ENCODE measurements at places on chromosomes 16 and 17.

GRCh38 chr16:78081341-78081740 lies 18.1 kb upstream of the WWOX start:
- no peak for DNase-seq

DNA sequence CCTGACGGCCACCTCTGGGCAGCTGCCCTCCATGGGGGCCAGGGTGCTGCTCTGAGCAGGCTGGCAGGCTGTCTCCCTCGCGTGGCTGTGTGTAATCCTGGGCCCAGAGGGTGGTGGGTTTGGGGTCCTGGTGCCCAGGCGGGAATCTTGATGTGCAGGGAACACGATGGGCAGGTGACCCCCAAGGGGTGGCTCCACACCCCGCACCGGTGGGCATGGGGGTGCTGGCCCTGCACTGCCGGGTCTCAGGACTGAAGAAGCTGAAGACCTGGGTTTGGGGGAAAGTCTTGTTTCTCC lies 8.6 kb downstream of the CHMP6 start:
- DNase-seq = no peak

GRCh38 chr17:64120159-64120810 lies 9.7 kb downstream of the ERN1 start:
- no peak for DNase-seq

DNA sequence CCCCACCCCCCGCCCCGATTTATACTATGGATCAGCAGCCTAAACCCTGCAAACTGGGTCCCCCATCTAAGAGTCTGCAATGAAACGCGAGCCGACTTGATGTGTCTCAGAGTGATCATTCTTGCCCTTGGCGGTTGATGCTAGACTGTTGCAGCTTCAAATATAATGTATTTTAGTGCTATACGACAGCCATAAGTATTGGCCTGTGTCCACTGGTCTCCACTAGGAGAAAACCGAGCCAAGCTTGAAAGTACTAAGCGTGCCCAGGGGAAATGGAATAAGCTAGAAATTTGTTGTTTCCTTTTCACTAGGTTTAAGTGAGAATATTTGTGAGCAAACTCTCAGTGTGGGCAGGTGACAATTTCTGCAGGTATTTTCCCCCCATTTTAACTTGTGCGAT lies 711.2 kb downstream of the MAF start:
- no peak for DNase-seq

- DNase-seq = no peak
These were observed 332.7 kb upstream of the HSBP1 start for GRCh38 chr16:83475108-83475507.

DNA sequence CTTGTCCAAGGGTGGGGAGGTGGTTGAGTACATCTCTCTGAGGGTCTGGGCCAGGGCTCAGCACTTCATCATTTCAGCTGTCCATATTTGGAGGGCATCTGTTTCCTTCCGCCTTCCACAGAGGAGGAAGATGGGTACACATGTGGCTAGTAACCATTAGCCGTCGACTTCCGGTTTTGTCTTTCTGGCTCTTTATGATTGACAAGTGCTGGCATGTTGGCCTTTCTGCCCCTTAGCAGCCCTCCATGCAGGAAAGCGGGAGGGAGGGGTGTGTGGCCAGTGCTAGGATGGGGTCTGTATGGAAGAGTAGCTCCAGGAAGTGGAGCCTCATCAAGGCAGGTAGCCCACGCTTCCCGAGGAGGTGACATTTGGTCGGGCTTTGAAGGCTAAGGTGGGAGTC lies 69.6 kb downstream of the RAI1 start:
- no peak for DNase-seq

- DNase-seq = peak; percentile 73
These were observed 139.5 kb downstream of the BCAS3 start for GRCh38 chr17:60817192-60817591.

GRCh38 chr17:75308732-75309629 lies 19.7 kb upstream of the SLC25A19 start:
- no peak for DNase-seq

DNA sequence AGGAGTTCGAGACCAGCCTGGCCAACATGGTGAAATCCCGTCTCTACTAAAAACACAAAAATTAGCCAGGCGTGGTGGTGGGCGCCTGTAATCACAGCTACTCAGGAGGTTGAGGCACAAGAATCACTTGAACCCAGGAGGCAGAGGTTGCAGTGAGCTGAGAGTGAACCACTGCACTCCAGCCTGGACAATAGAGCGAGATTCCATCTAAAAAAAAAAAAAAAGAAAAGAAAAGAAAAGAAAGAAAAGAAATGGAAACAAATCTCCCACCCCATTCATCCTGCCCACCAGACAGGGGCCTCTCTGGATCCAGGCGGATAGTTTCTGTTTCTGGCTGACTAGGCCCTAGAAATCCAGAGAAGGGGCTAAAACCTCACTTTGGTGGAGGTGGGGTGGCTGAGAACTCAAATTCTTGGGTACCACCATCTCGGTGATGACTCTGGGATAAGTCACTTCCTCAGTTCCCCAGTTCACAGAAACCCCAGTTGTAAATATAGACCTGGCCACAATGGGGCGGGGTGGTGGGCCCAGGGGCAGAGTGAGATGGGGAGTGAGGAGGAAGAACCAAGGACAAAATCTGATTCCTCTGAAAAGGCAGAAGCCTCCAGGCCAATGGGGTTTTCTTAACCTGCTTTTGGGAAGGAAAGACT lies 22.2 kb downstream of the SOCS1 start:
- no peak for DNase-seq

DNA sequence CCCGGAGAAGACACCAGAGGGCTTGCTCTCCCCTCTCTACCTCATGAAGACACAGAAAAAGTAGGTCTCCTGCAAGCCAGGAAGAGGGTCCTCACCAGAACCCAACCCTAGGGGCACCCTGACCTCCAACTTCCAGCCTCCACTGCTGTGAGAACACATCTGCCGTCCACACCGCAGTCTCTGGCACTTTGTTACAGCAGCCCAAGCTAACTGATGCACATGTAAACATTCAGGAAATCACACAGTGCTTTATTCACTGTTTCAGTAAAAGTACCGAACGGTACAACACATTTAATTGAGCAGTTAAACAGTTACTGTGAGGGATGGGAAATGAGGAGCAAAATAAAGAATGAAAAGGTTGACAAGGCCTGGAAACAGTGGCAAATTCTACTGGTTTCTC lies 18.3 kb downstream of the FANCA start:
- no peak for DNase-seq

DNA sequence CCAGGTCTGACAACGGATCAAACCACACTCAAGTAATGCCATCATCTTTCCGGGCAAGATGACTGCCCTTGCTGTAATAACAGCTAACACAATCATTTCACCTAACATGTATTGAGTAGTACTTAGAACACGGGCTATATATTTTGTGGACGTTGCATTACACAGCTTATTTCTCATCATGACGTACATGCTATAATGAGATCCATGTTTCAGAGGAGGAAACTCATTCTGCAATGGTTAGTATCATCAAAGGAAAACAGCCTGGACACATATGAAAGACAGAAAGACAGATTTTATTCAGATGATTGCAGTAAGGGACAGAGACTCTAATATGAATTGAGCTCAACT lies 446.7 kb downstream of the HS3ST3B1 start:
- DNase-seq = no peak

DNA sequence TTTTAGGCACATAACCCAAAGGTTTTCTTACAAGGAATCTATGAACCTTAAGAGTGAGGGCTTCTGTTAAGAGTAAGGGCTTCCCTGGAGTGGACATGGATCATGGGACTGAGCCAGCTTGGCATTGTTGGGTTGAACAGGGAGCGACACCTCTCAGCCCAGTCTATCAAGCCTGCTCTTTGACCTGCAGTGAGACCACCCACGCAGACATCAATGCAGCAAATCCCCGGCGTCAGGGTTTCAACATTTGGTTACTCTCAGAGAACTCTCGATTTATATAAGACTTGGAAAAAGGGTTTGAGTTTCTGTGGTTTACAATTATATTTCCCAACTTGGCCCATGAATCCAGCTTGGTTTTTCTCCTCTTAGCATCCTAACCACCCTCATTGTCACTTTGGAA lies 299.9 kb downstream of the WWOX start:
- no peak for DNase-seq

DNA sequence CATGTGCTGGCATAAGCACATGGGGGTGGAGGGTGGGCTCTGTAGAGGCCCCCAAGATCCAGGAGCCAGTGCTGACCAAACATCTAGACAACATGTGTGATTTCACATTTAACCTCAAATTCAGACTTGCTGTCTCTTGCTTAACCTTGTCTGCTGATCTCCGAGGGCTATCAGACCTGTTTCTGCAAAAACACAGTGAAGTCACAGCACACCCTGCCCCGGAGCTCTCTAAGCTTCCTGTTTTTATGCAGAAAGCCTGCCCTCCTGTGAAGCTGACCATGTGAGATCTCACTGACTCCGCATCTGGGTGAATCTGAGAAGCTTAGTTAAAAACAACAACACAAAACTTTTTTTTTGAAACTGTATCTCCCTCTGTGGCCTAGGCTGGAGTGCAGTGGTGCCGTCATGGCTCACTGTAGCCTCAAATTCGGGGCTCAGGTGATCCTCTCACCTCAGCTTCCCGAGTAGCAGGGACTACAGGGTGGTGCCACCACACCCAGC lies 6.6 kb upstream of the DPEP2 start:
- no peak for DNase-seq

GRCh38 chr16:11478431-11479119 lies 108.1 kb downstream of the LITAF start:
- no peak for DNase-seq

DNA sequence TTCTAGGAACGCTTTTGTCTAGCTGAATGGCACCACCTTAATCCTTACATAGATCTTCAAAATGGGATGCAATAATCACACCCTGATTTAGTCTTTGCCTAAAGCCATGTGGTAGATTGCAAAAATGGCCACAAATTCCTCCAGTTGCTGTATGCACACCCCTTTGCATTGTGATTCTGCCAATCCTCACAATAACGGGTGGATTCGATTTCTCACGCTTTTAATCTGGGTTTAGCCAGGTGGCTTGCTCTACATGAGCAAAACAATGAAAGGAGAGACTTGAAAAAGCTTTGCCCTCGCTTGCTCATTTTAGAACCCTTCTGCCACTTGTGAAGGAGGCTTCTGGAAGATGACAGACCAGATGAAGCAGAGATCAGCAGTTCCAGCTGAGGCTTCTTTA lies 50.3 kb upstream of the B4GALNT2 start:
- no peak for DNase-seq

GRCh38 chr16:1705688-1706385 lies at the start of gene MAPK8IP3:
Gene MAPK8IP3, plus strand, starts transcription at chr16:1706195. Its CDS starts 145 bp downstream, at chr16:1706340.
- DNase-seq = peak; percentile 35

- no peak for DNase-seq
These were observed 45.7 kb downstream of the OMG start for GRCh38 chr17:31251105-31251969.

DNA sequence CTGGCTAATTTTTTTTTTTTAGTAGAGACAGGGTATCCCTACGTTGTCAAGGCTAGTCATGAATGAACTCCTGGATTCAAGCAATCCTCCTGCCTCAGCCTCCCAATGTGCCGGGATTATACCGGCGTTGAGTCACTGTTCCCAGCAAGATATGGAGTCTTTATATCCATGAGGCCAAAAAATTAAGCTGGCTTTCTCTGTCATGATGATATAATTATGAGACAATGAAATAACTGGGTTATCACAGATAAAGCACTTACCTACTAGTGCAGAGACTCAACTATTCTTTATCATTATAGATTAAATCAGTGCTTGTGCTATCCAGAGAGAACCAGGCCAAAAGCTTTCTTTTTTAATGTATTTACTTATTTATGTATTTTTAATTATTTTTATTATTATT lies 36.2 kb downstream of the SMG6 start:
- no peak for DNase-seq

DNA sequence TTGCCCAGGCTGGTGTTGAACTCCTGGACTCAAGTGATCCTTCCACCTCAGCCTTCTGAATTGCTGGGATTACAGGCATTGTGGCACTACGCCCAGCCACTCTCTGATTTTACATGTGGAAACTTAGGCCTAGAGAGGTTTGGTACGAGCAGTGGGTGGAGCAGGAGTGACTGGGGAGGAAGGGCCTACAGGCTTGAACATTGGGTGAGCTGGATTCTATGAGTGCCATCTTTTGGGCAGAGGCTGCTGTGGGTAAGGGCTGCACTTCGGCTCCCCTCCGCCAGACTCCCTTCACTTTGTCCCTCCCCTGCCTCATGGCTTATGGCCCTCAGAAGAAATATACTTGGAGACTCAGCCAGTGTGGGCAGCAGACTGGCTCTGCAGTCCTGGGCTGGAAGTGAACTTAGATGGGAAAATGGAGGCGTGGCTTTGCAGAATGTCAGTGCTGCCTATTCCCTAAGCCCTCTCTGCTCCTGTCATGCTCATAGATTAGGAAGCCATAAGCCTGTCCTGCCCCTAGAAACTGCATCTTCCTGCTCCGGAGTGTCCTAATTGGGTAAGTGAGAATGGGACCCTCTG lies 9.5 kb upstream of the MRC2 start:
- no peak for DNase-seq

DNA sequence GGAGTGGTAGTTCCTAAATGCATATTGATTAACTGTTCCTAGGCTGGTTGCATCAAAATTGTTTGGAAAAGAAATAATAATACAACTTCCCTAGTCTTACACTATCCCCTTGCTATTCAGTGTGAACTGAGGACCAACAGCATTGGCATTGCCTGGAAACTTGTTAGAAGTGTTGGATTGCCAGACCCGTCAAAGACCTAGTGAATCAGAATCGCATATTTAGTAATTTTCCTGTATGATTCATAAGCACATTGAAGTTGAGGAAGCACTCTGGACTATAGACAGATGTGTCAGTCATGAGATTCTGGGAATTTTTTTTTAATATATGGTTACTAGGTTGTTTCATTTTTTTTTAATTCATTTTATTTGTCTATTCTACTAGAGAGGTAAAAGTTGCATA lies 34.7 kb upstream of the KCNJ16 start:
- peak; percentile 22 for DNase-seq

- no peak for DNase-seq
These were observed 78.9 kb downstream of the TMC6 start for GRCh38 chr17:78049609-78050008.

DNA sequence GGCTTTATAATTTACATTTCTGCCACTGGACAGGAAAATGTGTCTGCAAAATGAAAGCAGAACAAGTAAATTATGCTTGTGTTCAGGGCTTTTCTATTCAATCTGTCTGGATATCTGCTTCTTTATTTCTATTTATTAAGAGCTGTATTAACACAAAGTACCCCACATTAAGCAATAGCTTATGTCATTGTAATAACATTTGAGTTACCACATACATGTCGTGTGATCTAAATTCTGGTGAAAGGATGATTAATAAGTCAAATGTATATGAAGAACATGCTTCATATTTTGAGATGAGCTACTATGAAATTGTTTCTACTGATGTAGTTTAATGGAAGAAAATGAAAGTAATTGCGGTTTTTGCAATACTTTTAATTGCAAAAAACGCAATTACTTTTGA lies 238.2 kb downstream of the KCNJ2 start:
- DNase-seq = no peak

DNA sequence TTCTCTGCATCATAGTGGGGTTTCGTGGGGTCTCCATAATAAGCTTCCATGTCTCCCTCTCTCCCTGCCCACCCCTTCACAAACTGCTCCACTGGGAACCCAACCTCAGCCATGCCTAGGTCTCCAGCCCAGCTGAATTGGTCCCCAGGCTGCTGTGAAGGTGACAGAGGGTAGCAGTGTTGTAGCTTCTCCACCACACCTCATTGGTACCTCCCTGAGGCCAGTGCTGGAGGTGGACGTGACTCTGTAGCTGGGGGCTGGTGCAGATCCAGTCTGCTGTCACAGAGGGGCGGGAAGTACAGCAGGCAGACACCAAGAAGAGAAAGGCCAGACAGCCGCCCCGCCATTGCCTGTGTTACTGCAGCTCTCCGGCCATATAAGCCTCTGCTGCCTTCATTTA lies 82.1 kb downstream of the OR1D5 start:
- DNase-seq = no peak
